Suppressor macrophage treated with lipopolysaccharide for 1 hour (primary cell): ENCODE measurements at places on chromosomes 4 and X.

GRCh38 chr4:138689593-138689992 is 326.0 kb upstream of the NOCT start:
- no peak for DNase-seq

- no peak for DNase-seq
These were observed 415.0 kb downstream of the ZNF674 start for GRCh38 chrX:46130247-46130646.

DNA sequence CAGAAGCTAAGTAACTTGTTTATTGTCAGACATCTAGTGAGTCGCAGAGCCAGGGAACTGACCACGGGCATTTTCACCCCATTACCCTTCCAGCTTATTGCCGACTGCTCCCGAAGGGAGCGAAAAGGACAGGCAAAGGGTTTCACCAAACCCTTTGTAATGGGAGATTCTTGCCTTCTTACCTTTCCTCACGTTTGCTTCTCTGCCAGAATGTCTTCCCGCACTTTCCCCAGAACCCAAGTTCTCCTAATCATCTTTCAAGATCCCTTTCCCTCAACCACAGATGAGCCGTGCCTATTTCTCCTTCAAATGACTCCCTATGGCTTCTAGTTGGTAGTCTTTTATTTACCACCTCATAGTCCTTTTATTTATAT is 520 bp upstream of the SRP72 start:
- peak; percentile 4 for DNase-seq

DNA sequence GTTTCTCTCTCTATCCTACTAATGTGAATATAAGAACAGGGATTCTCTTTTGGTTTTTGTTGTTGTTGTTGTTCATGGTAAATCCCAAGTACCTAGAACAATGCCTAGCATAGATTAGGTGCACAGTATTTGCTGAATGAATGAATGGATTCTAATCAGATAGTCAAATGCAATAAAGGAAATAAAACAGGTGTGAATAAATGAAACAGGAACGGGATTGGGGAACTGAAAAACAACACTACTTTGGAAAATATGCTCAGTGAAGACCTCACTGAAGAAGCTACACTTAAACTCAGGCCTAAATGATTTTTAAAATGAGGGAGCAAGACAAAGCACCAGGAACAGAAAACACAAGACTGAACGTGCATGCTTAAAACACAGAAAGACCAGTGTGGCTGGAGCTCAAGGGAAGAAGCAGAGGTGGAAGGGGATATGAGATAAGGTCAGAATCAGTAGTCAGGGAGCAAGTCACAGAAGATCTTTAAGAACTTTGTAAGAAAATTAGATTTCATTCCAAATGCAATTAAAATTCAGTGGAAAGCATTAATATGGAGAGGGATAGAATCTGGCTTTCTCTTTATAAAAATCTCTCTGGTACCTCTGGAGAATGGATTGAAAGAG is 144.7 kb downstream of the ZAR1 start:
- no peak for DNase-seq

DNA sequence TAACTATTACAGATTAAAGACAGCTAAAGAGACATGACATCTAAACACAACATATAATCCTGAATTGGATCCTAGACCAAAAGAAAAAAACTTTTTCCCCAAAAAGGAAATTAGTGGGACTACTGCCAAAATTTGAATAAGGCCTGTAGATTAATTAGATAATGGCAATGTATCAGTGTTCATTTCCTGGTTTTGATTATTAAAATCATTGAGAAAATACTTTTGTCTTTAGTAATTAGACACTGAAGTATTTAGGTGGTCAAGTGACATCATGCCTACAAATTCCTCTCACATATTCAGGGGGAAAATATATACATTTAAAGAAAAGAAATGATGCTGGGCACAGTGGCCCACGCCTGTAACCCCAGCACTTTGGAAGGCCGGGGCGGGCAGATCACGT is 10.4 kb upstream of the USO1 start:
- no peak for DNase-seq

DNA sequence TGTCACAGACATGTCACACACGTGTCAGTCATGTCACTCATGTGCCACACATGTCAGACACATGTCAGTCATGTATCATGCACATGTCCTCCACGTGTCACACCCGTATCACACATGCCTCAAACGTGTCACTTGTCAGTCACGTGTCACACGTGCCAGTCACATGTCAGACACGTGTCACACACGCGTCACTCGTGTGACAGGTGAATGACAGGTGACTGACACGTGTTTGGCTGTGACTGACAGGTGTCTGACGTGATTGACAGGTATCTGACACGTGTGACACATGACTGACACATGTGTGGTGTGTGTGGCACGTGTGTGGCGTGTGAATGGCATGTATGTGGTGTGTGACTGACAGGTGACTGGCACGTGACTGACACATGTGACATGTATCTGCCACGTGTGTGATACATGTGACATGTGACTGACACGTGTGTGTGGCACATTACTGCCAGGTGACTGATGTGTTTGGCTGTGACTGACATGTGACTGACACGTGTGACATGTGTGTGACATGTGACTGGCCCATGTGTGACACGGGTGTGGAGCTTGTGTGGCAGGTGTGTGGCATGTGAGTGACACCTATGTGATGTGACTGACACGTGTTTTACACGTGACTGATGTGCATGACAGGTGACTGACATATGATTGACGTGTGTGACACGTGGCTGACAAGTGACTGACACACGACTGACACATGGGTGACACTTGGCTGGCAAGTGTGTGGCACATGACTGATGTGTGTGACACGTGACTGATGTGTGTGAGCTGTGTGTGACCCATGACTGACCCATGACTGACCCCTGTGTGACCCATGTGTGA is 90.7 kb upstream of the GPC3 start:
- no peak for DNase-seq

- no peak for DNase-seq
These were observed 44.8 kb downstream of the ABLIM2 start for GRCh38 chr4:8113611-8114377.

DNA sequence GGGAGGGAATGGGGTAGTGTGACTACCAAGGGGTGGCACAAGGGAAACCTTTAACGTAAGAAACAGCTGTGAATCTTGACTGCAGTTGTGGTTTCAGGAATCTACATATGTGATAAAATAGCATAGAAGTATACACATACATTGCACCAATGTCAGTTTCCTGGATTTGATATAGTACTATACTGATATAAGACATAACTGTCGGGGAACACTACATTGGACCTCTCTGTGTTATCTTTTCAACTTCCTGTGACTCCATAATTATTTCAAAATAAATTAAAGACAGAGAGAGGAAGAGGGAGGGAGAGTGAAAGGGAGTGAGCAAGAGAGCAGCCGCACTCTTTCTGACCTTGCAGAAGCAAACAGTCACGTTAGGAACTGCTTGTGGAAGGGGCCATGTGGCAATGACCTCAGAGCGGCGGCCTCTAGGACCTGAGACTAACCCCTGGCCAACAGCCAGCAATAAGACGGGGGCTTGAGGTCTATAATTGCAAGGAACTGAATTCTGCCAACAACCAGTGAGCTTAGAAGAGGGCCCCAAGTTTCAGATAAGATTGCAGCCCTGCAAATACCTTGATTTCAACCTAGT is 47.4 kb downstream of the NALF2 start:
- no peak for DNase-seq

GRCh38 chr4:133046156-133046555 is 102.9 kb upstream of the PCDH10 start:
- no peak for DNase-seq

- DNase-seq, result no peak
These were observed 16.7 kb downstream of the TMEM175 start for GRCh38 chr4:948936-949300.

DNA sequence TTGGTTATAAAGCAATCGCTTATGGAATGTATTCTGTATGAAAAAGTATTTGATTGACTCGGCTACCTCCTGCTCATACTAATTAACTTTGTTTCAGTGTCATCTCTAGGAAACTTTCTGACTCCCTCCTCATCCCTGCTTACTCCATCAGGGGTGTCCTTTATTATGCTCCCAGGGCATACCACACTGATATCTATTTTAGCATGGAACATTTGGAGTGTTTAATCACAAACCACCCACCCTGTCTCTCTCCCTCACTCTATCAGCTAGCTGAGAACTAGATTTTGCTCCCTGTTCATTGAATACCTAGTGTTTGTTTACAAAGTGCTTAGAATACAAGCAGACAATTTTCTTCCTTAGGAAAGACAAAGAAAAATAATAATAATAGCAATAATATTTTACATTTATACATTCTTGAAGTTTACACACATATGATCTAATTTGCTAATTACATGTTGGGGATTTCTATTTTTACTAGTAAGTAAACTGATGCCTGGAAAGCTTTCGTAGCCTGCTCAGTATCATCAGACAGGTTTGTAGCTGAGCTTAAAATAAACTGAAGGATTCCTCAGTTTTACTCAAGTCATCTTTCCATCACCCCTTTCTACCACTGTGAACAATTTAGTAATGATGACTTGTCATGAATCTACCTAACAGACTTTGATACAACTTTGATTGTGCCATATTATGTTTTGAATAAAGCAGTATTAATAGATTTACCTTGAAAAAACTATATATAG is 811.4 kb upstream of the HS3ST1 start:
- DNase-seq, result no peak

DNA sequence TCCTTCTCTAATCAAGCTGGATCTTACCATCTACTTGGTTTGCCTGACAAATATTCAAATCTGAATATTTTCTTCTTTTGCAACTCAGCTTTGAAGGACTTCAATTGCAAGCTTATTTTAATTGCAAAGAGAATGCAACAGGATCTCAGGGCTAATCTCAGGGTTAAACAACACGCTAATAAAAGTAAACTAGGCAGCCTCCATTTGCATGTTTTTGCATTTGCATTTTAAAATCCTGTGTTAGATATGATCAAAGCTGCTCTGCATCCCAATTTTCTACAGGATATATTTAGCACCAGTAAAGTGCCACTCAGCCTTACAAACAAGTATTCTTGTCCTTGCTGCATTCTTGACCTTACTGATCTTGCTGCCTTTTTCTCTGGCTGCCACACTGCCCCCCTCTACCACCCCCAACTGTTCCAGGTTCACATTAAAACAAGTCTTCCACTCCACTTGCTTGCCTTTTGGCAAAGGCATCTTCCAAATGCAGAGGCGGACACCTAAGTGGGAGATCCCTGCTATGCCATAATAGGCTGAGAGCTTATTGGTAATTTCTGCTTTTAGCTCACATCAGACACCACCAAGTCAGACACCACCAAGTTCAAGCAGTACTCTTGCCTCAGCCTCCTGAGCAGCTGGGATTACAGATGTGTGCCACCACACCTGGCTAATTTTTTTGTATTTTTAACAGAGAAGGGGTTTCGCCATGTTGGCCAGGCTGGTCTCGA is 48.1 kb downstream of the GPRIN3 start:
- DNase-seq, result no peak

- peak; percentile 89 for DNase-seq
These were observed 22.9 kb upstream of the CWH43 start for GRCh38 chr4:48963042-48963679.

DNA sequence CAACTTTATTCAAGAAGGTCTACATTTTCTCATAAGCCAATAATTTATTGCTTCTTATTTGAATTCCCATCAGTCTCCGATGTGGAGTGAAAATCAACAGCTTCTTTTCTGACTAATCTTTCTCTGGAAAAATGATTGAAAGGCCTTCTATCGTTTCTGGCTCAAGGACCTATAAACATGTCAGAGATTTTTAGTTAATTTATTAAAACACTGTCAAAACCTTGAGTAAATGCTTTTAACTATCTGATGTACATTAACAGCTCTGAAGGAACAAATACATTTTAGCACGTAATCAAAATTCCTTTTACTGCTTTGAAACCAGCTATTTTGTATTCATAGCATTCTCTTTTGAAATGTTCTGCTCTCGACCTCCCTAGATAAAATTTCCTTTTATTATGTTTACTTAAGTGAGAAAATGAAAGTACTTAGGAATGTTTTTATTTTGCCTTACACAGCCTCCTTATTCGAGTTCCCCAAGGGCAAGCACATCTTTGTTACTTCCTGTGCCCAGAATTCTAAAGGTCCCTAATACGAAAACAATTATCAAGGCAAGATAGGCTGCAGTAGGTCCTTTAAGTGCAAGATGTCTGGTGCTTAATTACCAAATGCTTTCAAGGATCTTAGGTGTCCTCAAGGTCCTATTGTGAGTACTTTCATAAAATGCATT is 3.1 kb upstream of the ZFX start:
- peak; percentile 17 for DNase-seq

GRCh38 chrX:15674514-15674840 is 9.9 kb upstream of the CLTRN start:
- no peak for DNase-seq

GRCh38 chr4:665381-665750 is 8.7 kb downstream of the ATP5ME start:
- no peak for DNase-seq

DNA sequence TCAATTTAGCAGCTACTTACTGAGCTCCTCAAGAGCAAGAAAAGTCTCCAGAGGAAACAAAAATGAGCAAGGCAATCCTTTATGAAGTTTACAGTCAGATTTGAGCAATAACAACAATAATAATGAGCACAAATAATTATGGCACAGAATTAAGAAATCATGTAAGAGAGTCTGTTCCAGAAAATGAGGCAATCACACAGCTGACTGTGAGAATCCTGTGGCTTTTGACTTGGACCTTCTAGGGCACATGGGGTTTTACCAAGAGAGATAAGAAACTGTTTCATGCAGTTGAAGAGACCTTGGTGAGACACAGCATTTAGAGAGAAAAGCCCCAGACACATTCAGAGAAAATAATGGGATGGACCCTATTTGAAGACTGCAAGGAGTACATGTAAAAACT is 362.6 kb upstream of the MAGEB2 start:
- no peak for DNase-seq

GRCh38 chr4:88813013-88813412 is 115.4 kb upstream of the NAP1L5 start:
- DNase-seq, result no peak

GRCh38 chr4:48801016-48801715 is 21.1 kb upstream of the FRYL start:
- DNase-seq, result no peak

DNA sequence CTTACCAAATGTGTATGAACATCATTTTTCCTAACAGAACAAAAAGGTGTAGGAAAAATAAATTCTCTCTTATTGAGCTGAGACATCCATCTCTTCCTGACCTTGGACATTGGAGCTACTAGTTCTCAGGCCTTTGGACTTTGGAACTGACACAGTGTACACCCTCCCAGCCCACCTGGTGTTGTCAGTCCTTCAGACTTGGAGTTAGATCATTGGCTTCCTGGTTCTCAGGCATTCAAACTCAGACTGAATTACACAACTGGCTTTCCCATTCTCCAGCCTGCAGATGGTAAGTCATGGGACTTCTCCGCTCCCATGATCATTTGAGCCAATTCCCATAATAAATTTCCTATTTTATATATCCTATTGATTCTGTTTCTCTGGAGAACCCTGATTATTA is 84.8 kb upstream of the EDNRA start:
- DNase-seq, result no peak

- DNase-seq, result peak; percentile 32
These were observed 223.7 kb downstream of the GPAT3 start for GRCh38 chr4:83759611-83760010.
